ENCODE measurements at places on chromosomes 7 and 10.
A peak's percentile ranks its signal among the peaks of the same experiment; 100 is the strongest.

DNA sequence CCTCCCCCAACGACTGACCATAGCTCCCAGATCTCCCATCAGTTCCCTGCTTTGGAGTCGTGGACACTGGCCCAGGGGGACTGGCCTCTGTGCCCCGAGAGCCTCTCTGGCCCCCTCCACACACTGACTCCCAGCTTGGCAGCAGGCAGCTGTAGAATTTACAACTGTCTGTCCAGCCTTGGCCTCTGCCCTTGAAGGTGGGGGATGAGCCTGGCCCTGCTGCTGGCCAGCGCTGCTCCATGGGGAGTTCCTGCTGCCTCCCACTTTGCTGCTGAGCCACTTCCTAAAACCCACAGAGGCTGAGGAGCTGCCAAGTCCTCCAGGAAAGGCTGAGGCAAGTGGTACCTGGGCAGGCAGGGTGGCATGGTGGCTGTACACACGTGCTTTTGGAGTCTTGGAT is 147.1 kb downstream of the WDR11 start:
- DNase-seq = no peak

- no peak for DNase-seq
Observed at GRCh38 chr7:24981171-24981951, 1.4 kb upstream of the OSBPL3 start.

DNA sequence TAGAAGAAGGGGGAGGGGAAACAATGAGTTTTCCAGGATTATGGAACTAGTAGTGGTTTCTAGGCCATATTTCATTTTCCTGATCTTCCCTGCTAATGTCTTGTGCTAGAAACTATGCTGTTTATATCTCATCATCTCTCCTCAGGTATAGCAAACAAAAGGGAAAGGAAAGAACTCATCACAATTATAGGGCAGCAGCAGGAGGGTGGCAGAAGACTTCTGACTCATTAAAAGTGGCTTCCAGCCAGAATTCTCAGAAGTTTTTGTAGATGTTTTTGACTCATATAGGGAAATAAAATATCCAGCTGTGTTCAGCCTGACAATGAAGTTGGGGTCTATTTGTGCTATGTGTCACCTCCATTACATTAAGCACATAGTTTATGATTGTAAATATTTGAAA is 6.5 kb downstream of the AHR start:
- no peak for DNase-seq

- peak; percentile 17 for DNase-seq
Observed at GRCh38 chr10:103917302-103918052, 507 bp downstream of the STN1 start.

- DNase-seq = no peak
Observed at GRCh38 chr7:155526225-155526624, 20.1 kb downstream of the CNPY1 start.

DNA sequence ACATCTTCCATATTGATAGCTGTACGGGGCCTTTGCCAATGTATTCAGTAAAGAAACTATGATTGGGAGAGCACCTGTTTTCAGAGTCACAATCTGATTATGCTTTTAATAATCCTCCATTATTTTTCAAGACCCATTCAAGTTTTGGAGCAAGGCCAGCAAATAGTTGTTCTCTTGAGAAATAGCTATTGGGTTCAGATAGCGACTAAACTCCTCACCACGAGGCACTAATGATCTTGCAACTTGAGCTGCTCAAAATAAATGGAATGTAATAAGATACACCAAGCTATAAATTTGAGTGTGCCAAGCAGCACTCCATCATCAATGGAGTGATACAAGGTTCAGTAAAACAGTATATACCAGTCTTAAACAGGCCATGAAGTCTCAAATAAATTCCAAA is 7.4 kb upstream of the MALRD1 start:
- no peak for DNase-seq

- DNase-seq = no peak
Observed at GRCh38 chr10:132948351-132948750, 6.0 kb upstream of the CFAP46 start.
